ENCODE measurements at places on chromosomes 2 and 18.

- no peak for DNase-seq
Measured at GRCh38 chr18:22637787-22638186, 220.1 kb upstream of the CTAGE1 start.

GRCh38 chr2:228465408-228465807 lies 283.9 kb upstream of the SPHKAP start:
- peak; percentile 68 for DNase-seq

DNA sequence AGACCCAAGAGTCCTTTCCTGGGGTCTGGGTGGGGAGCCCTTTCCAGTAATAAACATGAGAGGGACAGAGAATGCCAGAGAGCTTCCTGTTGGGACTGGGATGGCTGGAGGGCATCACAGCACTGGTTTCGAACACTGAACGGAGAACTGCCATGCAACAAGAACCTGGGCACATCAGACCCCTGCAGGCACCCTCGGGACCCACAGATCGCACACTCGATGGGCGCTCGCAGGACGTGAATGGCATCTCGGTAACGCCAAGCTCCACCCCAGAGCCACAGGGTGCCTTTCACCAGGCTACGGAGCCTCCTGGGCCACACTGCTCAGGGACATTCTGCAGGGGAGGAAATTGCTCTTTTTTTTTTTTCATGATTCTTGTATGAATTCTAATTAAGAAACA lies 25.1 kb downstream of the SLC66A2 start:
- no peak for DNase-seq

- DNase-seq, result no peak
Measured at GRCh38 chr18:13895505-13896033, 19.8 kb downstream of the MC2R start.

DNA sequence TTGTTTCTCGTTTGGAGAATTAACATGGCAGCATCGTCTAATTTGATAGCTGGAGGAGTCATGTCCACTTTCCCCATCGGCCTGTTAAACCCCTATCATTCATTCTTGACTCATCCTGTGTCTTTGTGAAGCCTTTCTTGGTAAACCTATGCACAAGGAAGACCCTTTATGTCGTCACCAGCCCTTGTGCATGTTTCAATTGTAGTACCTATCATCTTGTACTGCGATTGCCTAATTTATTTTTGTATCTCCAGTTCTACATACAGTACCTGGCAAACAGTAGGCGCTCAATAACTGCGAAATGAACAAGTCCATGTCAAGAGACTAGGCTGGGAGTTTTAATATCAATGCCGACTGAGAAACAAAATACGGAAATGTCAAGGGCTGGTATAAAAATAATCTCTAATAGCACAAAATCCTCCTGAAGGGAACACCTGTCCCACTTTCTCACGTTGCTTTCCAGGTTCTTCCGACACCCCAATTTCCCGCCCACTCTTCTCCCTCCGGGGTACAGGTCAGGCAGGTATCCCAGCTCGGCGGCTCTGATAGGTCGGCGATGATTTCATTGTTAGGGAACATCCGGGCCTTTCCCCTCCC lies 1.3 kb upstream of the PPM1B start:
- no peak for DNase-seq

DNA sequence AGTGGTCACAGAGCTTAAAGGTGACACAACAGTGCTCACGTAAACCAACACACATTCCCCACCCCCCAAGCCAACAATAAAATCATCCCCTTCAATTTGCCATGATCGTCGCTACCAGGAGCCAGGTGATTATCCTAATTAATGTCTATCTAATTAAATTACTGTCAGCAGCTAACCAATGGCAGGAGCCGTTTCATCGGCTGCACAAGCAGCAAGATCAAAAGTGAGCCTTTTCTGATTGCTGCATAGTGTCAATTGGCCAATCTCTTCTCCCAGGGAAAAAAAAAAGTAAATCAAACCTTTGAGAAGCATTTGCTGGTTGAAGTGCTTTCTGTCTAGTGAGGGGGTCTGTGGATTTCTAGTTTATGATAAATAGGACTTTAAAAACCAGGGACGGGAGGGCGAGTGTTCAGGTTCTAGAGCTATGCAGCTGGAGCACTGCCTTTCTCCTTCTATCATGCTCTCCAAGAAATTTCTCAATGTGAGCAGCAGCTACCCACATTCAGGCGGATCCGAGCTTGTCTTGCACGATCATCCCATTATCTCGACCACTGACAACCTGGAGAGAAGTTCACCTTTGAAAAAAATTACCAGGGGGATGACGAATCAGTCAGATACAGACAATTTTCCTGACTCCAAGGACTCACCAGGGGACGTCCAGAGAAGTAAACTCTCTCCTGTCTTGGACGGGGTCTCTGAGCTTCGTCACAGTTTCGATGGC lies at the start of gene TBR1:
Gene TBR1, plus strand, starts transcription at position 311 of the 721 bp plus-strand sequence. Its CDS starts 114 bp downstream, at position 425.
- peak; percentile 56 for DNase-seq

DNA sequence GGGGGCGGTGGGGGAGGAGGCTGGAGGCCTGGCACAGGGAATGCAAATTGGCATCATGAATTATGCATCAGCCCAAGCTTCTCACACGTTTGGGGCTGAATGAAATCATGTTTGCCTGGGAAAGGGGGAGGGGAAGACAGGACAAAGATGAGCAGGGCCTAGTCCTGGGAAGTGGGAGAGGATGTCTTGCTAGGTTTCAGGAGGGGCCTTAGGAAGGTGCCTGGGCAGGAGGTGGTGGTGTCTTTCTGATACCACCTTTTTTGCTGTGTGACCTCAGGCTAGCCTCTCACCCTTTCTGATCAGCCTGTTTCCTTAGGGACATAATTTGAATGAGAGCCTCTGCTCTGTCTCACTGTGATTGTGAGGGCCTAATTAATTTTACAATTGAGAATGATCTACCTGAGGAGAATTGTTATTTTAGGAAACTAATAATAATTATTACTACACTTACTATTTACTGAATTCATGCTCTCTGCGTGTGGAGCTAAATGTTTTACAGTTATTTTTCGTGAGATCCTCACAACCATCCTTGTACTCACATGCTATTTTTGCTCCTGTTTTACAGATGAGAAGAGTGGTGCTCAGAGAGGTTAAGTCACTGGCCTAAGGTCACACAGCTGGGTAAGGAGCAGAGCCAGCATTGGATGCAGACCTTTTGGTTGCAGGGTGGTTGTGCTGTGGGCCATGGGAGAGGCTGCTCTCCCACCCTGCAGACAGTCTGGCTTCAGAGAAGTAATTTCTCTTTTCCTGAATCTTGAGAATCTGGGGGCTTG lies 39.6 kb downstream of the INHBB start:
- peak; percentile 20 for DNase-seq

GRCh38 chr18:13592246-13592645 lies 134.1 kb downstream of the FAM210A start:
- DNase-seq, result no peak
